ENCODE measurements at places on chromosomes 6 and 20. TPM values are rescaled to one million over a fixed set of nuclear protein-coding genes. Genes with fewer than 3 reads are reported as not detected.

GRCh38 chr6:116059713-116060571, 749 bp downstream of the FRK start:
- DNase-seq = no peak

GRCh38 chr20:16939051-16939450, 190.9 kb downstream of the OTOR start:
- no peak for DNase-seq

DNA sequence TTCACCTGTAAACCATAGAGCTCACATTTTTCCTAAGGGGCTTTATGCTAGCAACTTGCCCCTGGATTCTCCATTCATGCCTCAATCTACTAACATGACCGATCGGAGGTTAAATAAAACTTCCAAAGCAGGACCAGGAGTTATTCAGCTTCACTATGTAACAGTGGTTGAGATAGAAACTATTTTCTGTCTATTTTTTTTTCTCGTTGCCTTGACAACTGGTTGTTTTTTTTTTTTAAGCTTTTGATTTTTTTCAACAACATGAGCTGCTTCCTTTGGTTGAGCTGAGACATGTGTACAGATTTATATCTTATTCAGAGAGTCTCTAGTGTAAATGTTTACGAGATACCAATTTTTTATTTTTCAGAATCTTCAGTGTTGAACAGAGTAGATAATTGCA, 85.7 kb downstream of the SHLD1 start:
- no peak for DNase-seq

DNA sequence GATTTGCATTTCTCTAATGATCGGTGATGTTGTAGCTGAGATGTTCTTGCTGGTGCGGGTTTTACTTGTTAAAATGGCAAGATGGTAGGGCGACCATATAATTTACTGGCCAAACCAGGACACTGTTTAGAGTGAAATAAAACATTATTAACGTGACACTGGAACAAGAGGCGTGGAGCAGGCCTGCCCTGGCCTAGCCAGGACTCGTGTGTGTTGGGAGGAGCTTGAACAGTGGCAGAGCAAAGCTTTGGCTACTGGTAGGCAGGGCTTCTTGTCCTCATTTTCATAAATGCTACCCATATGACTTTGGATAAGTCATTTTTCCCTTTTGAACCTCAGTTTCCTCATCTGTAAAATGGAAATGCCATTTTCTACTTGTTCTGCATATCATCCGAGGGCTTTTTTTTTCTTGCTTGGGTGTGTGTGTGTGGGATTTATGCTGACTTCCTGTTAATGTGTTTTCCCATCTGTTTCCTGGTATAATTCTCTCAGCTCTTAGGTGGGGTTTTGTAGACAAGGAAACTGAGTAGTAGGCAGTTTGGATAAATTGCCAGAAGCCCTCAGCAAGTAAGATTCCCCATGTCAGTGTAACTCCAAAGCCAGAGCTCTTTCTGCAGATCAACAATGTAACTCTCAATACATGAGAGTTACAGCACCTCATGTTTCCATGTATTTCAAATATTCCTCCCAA, 81.7 kb downstream of the TOX2 start:
- DNase-seq = no peak

DNA sequence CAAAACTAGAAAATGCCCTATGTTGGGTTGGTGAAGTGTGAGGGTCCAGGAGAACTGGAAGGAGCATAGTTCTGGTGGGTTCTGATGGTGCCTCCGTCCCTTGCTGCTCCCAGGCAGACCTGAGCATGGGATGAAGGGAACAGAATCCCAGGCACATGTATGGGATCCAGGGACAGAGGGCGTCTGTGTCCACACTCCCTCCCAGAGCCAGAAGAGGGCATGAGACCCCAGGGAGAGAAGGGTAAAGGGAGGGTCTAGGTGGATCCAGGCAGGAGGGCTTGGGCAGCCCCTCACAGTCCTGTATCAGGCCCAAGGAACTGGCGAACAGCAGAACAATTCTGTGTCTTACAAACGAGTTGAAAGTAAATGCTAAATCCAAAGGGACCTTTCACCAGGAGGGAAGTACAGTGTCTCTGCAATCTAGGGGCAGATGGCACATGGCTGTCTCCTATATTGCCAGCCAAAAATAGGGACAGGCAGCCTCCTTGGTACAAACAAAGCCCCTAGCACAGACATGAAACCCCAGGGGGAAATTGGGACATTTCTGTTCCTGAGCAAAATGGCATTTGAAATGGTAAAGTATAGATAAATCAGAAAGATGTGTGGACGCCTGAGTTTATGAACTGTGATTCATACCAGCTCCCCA, 2.5 kb upstream of the BPIFA1 start:
- no peak for DNase-seq

DNA sequence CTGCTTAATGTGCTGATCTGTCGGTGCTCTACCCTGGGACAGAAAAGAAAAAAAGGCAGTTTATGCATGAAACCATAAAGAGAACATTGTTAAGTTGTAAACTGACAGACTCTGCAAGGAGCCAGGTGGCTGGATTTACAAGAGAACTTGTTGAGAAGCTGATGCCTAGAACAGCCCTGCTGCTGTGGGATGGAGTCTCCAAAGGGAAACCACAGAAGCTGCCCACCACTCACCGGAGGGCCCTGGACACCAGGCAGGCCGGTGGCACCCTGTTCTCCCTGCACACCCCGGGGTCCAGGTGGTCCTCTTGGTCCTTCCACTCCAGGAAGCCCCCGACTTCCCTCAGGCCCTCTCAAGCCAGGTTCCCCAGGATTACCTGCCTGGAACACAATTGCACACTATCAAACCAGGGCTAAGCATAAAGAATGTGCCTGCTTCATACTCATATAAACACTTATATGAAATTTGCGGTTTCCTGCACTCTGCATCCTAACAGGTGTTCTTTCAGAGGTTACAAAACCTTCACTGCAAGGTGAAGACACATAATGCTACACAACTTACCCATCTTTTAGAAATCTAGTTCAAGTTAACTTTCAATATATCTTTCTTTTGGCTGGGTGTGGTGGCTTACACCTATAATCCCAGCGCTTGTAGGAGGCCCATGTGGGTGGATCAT, 68.2 kb downstream of the COL9A1 start:
- no peak for DNase-seq

DNA sequence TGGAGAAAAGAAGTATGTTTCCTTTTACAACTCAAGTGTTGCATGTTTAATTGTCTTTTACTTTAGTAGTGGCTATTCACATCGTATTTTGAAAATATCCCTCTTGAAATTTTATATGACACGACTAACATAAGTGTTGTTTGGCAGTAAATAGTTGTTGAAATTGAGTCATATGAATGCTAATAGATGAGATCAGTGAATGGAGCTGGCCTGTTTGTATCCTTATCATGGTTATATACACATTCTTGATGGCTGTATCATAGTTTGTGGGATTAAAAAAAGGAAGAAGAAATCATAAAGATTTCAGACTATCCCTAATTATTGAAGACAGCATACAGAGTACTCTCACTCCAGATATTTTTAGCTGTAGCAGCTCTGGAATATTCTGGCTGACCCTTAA, 8.2 kb upstream of the RAE1 start:
- DNase-seq = peak; percentile 14

DNA sequence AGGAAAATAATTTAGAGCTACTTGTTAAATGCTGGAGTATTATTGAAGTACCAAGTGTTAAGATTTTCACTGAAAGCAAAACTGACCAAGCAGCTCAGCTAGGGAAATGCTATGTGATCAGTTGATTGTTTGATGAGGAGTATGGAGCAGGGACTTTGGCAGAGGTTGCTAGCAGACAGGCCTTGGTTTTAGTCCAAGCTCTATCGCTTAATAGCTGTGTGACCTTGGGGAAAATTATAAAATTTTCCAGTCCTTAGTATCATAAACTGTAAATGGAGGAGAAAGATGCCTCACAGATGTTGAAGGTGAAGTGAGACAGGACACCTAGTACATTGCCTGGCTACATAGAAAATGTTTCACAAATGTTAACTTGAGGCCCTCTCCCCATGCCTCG, 136.6 kb downstream of the MTHFD1L start:
- no peak for DNase-seq

- no peak for DNase-seq
Measured at GRCh38 chr6:119517428-119517827, 167.9 kb upstream of the MAN1A1 start.

DNA sequence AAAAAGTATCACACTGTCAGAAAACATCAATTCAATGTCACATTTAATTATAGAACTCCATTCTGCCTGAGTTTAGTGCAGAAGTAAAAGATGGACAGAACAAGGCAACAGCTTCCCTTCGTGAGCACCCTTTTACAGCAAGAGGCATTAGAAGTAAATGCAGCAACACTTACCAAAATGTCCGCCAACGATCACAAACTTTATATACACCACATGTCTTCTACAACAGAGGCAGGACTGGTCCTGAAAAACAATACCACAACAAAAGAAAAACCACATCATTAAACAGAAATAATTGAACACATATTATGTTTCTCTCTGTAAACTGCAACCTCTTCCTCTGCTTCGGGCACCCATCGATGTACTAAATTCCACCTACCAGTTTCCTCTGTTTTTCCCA, 92.9 kb downstream of the FYN start:
- no peak for DNase-seq

DNA sequence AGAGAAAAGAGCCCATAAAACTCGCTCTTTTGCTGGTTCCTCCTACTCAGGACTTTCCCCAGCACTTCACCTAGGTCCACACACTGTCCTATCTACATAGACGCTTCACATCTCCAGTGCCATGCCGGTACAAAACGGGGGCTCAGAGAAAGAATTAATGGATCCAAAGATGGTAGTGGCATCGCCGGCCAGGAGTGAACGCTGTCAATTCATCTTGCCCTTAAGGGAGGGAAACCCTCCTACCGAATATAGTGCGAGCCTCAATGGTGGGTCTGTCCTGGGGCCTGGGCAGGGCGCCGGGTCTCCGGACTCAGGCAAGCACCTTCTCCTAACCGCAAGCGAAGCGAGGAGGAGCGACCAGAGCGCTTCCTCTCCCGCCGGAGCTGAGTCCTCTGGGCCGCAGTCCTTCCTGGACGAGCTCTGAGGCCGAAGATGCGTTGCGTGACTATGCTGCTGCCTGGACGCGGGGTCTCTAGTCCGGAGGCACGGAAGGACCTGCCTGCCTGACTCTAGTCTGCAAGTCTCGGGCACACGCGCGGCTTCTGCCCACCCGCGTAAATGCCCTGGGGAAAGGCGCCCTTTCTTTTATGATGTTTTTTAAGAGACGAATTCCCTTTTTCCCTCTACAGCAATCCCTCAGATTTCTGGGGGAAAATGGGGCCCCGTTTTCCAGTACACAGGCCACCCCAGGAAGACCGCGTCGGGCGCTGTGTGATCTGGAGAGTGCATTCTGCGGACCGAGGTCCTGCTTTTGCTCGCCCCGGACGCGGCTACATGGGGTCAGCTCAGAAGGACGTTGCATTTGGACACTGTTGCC, 100.1 kb upstream of the PRDM1 start:
- no peak for DNase-seq

The RSPH9 gene
- not detected for total RNA-seq

DNA sequence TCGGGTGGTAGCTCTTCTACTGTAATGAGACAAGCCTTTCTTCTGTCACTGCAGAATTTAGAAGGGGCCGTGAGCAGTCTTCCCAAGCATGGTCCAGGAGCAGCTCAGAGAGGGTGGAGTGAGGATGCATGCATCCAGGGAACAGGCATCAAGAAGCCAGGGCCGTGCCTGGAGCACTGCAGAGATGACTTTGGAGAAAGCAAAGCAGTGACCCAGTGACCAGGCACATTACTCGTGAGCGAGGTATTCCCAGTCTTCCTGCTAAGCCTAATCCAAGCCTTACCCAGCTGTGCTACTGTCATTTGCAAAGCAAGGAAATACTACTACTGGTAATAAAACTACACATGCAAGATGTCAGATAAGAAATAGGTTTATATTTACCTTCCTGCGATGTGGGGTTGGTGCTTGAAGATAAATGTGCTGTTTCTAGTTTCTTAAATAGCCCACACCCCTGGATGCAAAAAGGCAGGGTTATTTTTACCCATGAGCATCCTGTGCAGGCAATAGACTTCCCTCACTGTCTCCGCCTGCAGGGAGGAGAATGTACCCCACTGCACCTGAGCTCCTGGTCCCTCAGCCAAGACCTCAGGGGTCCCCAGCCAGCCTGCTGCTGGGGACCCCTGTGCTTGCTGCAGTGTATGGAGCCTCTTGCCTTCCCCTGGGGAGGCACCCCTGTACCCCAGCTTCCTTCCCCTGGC, 62.9 kb downstream of the SSR1 start:
- no peak for DNase-seq

DNA sequence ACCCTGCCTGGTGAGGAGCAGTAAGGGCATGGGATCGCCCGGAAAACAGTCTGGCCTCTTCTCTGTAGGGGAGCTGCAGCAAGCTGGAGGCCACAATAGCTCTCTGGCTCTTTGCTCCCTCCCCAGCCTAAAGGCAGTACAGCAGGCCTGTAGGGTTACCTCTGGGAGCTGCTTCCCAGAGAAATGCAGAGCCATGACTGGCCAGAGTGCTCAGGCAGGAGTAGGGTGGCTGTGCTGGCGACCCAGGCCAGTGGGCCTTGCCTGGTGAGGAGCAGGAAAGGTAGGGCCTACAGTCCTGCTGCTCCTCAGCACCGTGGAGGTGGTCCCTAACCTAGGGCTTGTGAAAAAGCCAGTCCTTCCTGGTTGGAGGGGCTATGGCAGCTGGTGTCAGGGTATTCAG, 129.9 kb upstream of the CHD6 start:
- no peak for DNase-seq

The SLC26A8 gene
- total RNA-seq = not detected

The CAPN11 gene
- total RNA-seq = not detected

The C20orf204 gene
- total RNA-seq = 0.24 TPM

DNA sequence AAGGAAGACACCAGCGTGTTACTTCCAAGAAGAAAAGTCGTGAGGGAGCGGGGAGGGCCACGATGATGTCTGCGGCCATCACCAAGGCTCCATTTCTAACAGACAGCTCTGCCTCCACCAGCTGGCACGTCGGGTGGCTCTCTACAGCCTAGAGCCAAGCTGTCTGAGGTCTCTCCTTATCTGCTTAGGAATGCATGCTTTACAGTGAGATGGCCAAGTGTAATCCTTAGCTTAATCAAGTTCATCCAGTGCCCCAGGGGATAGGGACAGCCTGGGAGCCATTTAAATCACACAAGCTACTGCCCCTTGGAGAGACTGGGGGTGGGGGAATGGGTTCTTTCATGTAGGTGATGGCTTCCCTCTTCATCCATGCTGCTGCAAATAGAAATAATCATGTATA, 213.8 kb upstream of the CST7 start:
- DNase-seq = peak; percentile 59

The TRDN gene
- not detected for total RNA-seq

- no peak for DNase-seq
Measured at GRCh38 chr20:46112430-46113112, 5.5 kb upstream of the CD40 start.

DNA sequence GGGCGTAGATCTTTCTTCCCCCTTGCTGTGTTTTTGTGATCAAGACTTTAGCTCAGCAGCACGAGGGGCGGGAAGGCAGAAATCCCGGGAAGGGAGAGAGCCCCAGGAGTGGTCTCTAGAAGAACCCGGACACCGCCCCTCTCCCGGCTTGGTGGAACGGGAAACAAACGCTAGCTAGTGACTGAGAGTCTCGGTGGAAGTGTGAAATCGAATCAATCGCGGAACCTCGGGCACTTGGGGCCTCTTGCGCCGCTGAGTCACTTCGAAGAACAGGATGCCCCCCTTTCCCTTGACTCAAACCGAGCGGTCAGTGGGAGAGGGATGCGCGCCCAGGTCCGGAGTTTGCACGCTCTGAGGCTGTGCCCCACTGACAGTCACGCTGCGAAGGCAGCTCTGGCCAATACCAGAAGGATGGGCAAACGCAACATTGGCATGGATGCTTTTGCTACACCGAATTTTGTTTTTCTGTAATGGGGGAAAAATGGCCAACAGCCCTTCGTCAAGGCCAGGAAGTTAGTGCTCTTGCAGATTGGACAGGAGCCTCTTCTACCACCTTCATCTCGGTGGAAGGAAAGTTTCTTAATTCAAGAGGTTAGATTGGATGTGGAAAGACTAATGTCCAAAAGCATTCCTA, 1.6 kb upstream of the OLIG3 start:
- no peak for DNase-seq

Data from SJSA1 (cell line).